ENCODE measurements at places on chromosomes 6 and 20.

DNA sequence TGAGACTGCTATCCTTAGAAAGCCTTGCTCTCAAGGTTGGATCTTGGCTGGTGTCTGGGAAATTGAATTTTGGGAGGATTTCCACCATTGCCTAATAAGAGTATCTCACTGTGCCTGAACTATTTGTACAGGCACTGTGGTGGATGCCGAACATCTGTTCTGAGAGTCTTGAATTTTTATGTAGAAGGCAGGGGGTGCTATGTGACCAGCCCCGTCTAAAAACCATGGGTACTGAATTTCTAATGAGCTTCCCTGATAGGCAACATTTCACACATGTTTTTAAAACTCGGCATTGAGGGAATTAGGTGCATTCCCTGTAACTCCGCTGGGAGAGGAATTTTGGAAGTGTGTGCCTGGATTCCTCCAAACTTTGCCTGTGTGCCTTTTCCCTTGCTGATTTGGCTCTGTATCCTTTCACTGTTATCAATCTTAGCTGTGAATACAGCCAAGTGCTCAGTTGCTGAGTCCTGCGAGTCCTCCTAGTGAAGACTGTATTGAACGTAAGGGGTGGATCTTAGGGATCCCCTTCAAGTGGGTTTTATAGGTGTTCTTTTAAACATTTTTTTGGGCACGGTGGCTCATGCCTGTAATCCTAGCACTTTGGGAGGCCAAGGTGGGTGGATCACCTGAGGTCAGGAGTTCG lies 27.6 kb upstream of the SCAF8 start:
- DNase-seq = no peak

DNA sequence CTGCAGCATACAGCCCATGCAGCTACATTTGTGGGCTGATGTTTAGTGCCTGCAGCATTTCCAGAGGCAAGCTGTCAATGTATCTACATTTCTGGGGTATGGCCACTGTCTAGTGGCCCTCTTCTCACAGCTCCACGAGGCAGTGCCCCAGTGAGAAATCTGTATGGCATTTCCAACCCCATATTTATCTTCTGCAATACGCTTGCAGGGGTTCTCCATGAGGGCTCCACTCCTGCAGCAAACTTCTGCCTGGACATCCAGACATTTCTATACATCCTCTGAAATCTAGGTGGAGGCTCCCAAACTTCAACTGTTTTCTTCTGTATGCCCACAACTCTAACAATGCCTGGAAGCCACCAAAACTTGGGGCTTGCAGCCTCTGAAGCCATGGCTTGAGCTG lies 502.3 kb downstream of the C6orf118 start:
- no peak for DNase-seq

DNA sequence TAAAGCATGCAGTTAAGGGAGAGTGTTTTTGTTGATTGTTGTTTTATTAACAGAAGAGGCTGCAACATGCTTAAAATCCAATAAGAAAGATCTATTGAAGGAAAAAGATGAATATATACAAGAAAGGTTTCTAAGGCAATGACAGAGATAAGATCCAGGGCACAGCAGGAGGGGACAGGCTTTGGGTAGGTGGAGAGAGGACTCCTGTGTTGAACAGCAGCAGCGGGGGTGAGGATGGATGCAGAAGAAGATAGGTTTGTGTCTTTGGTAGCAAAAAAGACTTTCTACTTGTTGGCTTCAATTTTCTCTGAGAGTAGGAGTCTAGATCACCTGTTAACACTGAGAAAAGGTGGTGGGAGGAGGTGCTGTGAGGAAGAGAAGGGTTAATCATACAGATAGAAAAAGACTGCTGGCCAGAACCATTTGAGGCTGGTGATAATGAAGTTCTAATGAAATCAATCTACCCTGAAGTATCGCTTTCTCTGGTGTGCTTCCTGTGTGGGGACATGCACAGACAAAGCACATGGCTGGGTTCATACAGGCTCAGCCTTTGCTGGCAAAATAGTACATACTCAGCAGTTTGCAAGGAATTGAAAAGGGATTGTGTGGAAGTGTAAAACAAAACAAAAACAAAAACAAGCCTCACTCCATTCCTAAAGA lies 17.2 kb upstream of the DST start:
- DNase-seq = no peak

GRCh38 chr20:43320536-43320935 lies 130.8 kb upstream of the PTPRT start:
- no peak for DNase-seq

GRCh38 chr20:9367746-9368145 lies 146.6 kb upstream of the LAMP5 start:
- DNase-seq = no peak

GRCh38 chr6:147395158-147395557 lies 113.3 kb upstream of the SAMD5 start:
- DNase-seq = no peak

GRCh38 chr6:22899426-22899825 lies 330.1 kb downstream of the HDGFL1 start:
- no peak for DNase-seq

GRCh38 chr6:47254906-47255305 lies 54.8 kb downstream of the TNFRSF21 start:
- no peak for DNase-seq

DNA sequence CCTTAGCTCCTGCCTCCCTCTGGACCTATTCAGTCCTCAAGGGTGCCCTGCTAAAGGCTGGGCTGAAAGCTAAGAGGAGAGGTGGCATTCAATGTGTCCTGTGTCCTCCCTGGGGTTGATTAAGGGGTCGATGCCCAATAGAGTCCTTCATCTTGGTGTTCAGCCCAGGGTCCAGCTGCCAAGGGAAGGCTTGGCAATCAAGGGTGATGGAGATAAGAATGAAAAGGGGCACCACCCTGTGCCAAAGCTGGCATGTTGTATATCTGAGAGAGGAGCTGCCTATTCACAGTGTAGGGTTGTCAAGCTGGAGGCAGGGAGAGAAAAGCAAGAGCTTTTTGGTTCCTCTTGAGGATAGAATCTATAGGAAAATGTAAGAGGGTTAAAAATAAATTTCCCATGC lies 12.3 kb downstream of the C20orf173 start:
- DNase-seq = no peak

DNA sequence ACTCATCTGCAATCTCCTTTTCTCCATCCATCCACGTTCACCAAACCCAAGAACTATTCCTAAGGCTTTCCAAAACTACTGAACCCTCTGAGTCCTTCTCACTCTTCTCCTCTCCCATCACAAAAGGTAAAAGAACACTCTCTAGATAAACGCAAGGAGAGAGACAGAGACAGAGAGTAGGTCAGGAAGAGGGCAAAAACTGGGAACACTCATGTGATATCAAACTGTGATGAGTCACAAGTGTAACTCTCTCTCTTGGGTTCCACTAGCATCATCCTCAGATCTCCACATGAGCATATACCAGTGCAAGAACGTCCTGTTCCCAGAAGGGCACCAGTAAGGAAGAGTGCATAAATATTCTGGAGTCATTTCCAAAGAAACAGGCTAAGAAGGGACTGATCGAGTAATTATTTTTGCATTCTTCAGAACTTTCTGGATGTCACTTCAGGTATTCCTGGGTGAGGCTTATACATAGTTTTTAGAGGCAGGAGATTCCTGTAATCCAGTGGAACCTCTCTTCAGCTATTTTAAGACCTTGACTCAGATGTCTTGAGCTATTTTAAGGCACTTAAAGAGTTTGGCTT lies 47.3 kb upstream of the STXBP5 start:
- DNase-seq = no peak

DNA sequence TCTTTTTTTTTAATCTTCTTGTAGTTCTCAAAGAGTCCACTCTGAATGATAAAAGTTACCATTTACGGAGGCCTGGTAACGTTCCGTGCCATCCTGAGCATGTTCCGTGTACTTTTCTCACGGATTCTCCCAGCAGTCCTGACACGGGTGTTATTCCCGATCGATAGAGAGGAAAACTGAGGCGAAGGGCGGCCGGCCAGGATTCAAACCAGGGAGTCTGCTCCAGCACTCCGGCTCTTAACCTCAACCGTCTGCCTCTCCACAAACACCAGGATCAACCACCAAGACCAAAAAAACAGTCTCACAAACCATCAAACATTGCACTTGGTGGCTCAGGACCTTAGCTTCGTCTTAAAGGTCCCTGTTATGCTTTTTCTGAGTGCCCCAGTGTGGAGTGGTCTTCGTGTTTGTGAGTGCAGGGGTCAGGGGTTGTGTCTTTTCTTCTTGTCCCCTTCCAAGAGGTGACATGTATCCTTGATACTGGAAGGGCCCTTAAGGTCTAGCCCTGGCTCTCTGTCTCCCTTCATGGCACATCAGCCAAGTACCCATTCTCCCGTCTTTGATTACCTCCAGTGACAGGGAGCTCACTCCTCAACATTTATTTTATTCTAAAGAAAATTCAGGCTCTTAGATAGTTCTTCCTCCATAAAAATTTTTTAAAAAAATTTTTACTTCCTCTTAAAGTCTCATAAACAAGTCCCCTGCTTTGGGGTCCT lies 35.1 kb downstream of the SRC start:
- no peak for DNase-seq

- no peak for DNase-seq
These were observed 967.6 kb upstream of the GJE1 start for GRCh38 chr6:141165002-141165665.

- no peak for DNase-seq
These were observed 38.2 kb upstream of the NKX2-4 start for GRCh38 chr20:21435576-21435975.

- no peak for DNase-seq
These were observed 26.9 kb downstream of the SPATA2 start for GRCh38 chr20:49888212-49889000.

DNA sequence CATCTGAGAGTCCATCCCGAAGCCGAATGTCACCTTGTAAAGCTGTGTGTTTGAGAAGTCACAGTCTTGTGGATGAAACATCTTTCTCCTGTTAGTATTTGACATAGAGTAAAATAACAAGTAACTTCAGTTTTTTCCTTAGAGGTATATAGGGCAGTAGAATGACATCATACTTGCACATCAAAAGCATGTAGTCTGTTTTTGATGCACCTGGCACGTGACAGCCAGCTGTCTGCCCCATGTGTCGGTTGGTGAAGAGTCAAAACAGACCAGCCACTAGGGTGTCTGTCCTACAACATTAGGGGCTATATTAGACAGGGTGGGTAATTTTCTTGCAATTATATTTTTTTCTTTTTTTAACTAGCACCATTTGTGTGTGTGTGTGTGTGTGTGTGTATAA lies 70.2 kb downstream of the SNX9 start:
- no peak for DNase-seq

- no peak for DNase-seq
These were observed 46.2 kb downstream of the LRRN4 start for GRCh38 chr20:6007529-6008103.

GRCh38 chr6:12009876-12010634 lies 2.1 kb upstream of the HIVEP1 start:
- no peak for DNase-seq

- DNase-seq = no peak
These were observed 65.6 kb downstream of the ERMARD start for GRCh38 chr6:169816975-169817374.

- DNase-seq = no peak
These were observed 13.3 kb downstream of the MAFB start for GRCh38 chr20:40675599-40676221.

- DNase-seq = peak; percentile 53
These were observed 709 bp downstream of the PPP1R16B start for GRCh38 chr20:38805958-38806854.

DNA sequence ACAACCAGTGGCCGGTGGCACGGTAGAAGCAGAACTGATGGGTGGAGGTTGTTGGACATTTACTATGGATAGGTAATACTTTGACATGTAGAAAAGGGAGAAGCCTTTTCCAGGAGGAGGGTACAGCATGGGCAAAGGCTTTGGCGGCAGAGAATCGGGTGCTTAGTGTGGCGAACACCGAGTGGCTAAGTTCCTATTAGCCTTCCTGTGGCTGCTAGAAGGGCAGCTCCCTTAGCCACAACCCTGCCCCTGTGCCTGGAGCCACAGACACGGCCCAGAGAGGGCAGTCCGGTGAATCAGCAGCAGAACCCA lies 37.9 kb upstream of the TGM2 start:
- DNase-seq = no peak

DNA sequence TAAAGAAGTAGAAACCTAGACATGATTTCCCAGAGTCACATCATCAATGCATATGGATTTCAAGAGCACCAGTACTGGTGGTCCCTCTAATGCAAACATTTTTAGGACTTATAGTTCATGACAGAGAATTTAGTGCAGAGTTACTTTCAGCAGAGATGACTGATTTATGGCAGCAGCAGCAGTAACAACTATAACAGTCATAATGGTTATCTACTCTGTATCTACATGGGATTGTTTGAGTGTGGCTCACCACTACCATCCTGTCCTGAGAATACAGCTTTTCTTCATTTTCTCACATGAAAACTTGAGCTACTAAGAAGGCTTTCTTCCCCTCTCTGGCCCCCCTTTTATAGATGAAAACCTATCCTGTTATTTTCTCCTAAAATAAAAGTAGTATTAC lies 128.5 kb upstream of the ENPP5 start:
- no peak for DNase-seq

DNA sequence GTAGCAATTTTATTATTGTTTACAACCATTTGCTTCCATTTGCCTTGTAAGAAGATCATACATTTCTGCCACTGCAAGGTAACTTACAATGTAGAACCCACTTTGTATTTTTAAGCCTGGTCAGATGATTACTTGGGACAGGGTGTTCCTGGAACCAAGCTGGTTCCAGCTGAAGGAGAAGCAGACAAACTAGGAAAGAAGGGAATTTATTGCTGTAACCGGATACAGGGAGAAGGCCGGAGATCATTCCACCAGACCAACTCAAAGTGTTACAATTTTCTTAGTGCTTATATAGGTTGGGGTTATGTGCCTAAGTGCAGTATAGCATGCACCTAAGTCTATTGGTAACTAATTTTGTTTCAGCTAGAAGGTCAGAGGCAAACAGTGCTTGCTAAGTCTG lies 104.4 kb downstream of the MANEA start:
- DNase-seq = no peak

DNA sequence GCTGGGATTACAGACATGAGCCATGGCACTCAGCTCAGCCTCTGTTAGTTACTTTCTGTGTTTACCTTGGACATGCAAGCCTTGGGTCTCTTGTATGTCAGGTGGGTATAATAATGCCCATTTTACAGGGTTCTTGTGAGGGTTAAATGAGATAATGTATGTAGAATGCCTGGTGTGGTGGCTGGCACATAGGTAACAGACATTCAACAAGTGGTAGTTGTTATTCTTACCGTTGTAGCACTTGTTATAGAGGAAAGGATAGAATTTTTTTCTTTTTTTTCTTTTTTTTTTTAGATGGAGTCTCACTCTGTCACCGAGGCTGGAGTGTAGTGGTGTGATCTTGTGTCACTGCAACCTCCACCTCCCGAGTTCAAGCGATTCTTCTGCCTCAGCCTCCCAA lies 8.0 kb upstream of the KIF13A start:
- no peak for DNase-seq

- no peak for DNase-seq
These were observed 332.3 kb downstream of the BCKDHB start for GRCh38 chr6:80438772-80439171.

GRCh38 chr6:27101824-27102223 lies 145.7 kb upstream of the PRSS16 start:
- no peak for DNase-seq

DNA sequence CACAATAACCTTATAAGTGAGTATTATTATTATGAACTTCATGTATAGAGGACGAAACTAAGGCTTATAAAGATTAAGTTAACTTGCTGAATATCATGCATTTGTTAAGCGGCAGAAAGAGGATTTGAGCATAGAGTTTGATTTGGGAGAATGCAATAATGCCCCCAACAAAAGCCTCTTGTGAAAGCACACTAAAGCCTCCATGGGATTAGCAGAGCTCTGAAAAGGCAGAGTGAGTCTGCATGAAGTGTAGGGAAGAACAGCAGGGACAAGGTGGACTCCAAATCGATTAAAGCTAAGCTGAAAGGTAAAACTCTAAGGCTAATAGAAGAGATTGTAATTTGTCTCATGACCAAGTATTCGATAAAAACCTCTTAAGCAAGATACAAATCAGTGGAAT lies 100.3 kb downstream of the SH3BGRL2 start:
- DNase-seq = no peak
